ENCODE measurements at places on chromosomes 7 and 10.
A peak's percentile ranks its signal among the peaks of the same experiment; 100 is the strongest.

DNA sequence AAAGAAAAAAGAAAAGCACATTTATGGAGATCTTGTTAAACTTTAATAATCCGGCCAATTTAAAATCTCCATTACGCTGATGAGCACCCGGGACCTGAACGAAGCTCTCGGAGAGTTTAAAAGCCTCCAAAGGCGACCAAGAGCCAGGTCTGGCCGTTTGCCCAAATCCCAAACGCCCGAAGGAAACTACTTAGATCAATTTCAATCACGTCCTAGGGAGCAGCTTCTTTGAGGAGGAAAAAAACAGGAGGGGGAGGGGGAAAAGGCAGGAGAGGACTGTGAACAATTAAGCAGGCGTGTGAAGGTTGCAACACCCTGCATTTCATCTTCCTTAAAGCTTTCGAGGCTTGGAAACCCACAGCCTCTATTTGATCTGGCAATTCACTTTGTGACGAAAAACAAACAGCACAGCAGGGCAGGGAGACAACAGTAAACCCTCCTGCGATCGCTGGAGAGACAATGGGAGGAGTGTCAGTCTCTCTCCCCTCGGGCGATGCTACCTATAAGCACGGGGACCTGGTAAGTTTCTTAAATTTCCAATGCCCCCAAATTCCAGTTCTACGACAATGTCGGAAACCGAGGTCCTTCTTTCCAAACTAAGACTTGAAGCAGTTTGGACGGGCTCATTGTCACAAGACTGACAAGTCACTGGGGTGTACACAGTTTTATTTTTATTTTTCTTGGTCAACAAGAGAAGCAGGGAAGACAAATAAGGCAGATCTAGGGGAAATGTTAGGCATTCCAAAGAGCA is 1.2 kb downstream of the KLF6 start:
- DNase-seq = no peak

DNA sequence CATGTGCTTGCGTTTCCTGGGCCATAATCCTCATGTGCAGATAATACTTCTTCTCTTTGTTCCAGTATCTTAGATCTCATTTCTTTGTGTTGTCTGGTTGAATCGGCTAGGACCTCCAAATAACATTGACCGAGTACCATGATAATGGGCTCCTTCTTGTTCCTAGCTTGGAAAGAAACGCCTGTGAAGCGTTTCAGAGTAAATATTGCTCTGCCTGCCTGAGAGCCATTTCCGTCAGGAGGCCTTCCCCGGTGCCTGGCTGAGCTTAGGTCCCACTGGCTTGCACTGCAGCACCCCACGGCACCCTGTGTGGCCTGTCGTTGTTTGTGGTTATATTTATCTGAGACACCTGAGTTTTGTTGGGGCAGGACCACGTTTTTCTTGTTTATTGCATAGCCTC is 17.7 kb downstream of the FOXK1 start:
- DNase-seq = no peak

GRCh38 chr10:133394064-133394663 is at the start of gene MTG1:
Gene MTG1, plus strand, starts transcription at chr10:133394157. Its CDS starts 64 bp downstream, at chr10:133394221.
- DNase-seq = peak; percentile 96

GRCh38 chr7:80937336-80937735 is 18.5 kb upstream of the SEMA3C start:
- no peak for DNase-seq

- DNase-seq = no peak
These were observed 6.6 kb downstream of the LEP start for GRCh38 chr7:128247640-128248194.

DNA sequence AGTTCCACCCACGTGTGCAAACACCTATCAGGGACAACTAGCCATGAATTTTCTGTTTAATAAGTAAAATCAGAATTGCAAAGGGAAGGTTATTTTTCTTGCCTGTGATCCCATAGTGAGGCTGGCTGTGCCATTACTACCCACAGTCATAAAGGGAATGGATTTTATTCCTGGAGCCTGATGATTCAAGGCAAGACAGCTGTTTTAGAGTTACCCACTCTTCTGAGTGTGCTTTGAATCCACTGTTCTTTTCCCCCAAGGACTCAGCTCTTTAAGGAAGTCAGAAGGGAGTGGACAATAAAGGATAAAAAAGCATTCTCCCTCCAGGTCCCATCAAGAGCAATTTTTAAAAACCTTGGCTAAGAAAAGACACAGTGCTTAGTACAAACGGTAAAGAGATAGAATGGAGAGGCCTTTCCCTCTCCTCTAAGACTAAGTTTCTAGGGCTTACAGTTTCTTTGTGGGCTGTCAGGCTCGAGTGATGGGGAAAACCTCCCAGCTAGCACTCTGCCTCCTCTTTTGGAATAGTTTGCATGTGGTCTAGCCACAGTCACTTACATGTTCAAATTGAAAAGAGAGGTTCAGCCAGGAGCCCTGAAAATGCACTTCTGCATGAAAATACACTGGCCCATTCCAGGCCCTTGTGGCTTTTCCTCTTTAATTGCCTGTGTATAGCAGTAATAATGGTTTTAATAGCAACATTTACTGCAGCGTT is 5.1 kb upstream of the LRRC4 start:
- no peak for DNase-seq

DNA sequence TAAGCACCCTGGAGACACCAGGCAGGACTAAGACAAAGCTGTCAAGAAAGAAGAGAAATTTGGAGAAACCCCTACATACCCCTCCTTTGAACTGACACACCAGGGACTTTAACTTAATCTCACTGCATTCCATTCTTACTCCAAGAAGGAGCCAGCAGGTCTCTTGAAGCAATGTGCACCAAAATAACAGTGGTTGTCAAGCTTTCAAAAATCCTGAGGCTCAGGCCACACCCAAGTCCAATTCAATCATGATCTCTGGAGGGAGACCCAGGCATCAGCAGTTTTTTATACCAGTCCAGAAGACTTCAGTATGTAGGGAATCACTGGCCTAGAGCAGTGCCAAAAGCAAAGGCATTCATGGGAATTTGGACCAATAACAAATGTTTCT is 6.8 kb downstream of the SLC25A13 start:
- no peak for DNase-seq

DNA sequence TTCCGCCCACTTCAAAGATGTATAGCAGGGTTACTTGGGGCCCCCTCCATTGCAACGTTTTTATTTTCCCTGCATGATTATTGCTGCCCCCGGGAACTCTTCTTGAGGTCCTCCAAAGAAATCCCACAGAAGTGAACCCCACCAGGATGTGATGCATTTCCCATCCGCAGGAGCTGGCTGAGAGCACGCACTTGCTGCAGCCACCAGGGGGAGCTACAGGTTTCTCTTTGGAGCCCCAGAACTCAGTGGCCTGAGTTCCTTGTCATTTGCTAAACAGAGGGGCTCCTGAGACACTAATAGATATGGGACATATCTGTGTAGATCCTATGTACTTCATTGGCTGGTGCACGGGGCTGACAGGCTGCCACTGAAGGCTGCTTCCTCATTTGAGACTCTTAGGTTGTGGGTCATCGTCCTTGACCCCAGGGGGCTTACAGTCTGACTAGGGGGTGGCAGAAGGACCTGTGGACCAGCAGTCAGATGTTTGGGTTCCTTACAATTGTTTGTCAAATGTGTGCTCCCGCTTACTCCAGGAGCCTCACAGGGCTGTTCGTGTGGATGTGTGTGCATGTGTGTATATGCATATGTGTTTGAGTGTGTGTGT is 52.3 kb upstream of the ENO4 start:
- DNase-seq = peak; percentile 75

- no peak for DNase-seq
These were observed 188.5 kb upstream of the PLXNA4 start for GRCh38 chr7:132764762-132765161.

DNA sequence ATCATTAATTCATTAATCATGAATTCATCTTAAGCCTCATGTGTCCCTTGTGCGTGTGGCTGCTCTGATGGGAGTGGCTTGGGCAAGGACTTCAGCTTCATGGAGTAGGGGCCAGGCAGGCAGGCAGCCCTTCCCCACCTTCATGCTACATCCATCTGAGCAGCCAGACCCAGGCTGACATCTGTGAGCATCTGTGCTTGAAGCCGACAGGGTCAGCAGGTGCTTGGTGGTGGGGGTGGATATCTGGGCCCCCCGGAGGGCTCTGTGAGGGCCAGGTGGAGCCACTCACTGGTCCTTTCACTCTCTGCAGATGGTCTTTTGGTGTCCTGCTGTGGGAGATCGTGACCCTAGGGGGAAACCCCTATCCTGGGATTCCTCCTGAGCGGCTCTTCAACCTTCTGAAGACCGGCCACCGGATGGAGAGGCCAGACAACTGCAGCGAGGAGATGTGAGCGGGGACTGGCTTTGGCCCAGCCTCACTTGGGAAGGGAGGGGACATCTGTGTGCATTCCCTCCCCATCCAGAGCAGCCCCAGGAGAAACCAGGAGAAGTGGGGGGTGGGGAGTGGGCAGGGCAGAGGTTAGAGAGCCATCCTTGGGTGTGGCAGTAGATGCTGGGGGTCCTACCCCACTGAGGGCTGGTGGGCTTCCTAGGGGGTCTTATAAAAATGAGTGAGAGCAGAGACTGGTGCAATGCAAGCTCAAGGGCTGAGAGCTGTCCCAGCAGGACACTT is 14.7 kb upstream of the CSGALNACT2 start:
- DNase-seq = no peak

DNA sequence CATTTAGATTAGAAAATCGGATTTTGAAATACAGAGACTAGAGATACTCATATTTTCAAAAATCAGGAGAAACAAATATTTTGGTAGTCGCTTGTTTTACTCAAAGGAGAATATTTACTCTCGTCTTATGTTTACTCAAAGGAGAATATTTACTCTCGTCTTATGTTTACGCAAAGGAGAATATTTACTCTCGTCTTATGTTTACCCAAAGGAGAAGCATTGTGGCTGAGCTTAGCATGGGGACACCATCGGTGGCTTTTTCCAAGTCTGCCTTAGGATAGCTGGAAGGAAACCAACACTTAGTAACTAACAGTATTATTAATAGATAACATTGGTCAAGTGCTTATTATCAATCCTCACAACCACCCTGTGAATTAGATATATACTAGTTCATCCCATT is 71.8 kb downstream of the SNX10 start:
- no peak for DNase-seq

DNA sequence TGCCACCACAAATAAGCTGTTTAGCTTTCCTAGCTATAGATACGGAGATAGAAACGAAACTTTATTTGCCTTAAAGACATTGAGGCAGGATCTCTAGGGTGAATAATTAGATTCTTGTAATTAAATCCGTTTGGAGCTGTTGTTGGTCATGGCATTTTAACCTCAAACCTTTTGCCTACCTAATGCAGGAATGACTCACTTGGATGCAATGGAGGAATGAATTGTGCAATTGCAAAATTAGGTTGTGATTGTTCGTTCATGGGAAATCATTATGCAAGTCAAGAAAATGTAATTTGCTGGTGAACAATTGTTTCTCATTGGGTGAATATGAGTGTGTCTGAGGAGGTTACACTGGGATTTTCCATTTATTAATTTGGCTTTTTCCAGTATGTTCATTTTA is 703.5 kb downstream of the GATA3 start:
- peak; percentile 14 for DNase-seq

- DNase-seq = no peak
These were observed 103.8 kb upstream of the LANCL2 start for GRCh38 chr7:55261386-55261770.

DNA sequence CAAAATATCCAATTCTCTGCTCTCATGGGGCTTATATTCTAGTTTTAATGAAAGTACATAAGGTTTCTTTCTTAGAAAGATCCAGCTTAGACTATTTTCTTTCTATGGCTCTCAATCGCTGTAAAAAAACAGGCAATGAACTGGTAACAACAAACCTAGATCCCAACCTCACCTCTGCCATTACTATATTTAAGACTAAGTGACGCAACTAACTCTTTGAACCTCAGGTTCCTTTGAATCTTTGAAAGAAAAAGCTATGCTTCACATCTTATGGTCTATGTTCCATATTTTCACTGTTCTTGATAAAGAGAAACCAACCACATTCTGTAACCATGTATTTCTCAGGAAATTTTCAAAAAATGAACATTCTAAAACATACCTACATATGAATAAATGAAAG is 88.5 kb downstream of the ELAPOR2 start:
- no peak for DNase-seq

DNA sequence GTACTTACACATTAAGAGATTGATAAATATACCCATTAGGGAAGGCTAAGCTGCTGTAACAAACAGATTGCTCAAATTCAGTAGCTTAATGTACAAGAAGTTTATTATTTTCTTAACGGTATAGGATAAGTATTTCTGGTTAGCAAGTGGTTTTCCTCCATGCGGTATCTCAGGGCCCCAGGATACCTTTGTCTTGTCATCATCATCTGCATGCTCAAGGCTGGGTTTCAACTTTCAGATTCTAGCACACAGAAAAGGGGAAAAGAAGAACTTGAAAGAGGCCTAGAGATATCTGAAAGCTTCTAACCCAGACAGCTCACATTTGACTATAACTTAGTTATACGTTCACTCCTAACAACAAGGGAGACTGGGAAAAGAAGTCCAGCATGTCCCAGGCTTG is 11.8 kb upstream of the GALNT17 start:
- DNase-seq = no peak

DNA sequence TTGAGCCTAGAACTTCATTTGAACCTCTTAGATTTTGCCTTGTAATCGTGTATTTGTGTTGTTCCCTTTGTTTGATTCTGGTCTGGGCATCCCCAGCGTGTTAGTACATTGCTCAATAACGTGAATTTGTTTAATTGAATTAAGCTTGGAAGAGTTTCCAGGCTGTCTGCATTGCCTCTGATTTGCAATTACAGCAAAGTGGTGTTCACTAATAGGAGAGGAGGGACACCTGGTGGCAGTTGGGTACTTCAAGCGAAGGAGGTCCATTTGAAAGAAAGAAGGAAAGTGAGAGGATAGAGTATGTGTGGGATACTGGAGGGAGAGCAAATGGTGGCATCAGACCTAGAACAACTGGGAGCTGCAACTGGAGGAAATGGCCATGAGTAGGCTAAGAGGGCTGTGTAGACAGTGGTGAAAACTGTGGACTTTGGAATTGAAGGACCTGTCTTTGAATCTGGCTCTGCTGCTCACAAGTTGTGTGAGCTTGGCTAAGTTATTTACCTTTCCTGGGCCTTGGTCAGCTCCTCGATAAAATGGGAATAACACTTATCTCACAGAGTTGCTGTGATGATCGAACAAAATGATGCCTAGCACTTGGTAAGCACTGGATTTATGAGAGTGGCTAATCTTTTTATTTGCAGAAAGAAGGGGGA is 15.1 kb downstream of the LSMEM1 start:
- DNase-seq = peak; percentile 12

DNA sequence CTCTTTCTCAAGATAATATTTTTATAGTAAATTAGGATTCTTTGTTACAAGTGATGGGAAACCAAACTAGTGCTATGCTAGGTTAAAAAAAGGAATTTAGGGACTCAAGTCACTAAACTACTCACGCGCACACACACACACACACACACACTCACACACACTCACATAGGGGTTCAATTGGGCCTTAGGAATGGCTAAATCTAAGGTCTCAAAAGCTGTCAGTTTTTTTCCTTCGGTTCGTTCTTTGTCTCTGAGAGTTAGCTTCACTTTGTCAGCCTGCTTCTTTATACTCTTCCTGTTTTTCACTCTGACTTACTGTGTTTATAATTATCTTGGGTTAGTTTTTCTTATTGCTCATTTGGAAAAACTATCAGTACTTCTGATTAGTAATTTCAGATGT is 138.9 kb downstream of the ADK start:
- DNase-seq = no peak

- peak; percentile 96 for DNase-seq
These were observed 1.4 kb downstream of the MAGI2 start for GRCh38 chr7:79452032-79452494.
